ACHN (cell line): ENCODE measurements at places on chromosomes 2 and 18.

GRCh38 chr2:75614162-75614651, 32.4 kb upstream of the MRPL19 start:
- DNase-seq = peak; percentile 31

- DNase-seq = no peak
Measured at GRCh38 chr18:12305930-12306629, 2.0 kb upstream of the TUBB6 start.

- no peak for DNase-seq
Measured at GRCh38 chr2:234754126-234754525, 197.7 kb upstream of the SH3BP4 start.

DNA sequence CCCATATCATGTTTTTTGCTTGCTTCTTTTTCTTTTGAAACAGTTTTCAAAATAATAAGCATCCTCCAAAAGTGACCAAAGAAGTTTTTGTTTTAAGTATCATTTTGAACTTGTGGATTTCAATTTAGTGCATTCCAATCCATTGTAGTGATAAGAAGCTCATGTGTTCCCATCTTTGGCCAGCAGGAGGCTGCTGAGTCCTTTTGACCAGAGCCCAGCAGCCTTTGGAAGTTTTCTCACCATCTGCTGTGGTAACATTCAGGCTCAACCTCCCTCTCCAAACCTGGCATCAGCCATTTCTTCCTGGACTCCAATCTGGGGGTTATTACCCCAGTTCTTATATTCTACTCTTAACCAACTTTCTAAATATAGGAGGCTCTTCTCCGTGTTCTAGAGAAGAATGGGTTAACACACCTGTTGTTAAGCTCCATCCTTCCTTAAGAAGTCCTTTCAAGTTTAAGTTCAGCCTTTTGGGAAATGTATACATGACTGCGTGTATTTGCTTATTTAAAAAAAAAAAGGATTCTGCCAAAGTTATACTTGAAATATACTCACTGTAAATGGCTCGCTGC, 39.0 kb upstream of the MAL start:
- DNase-seq = peak; percentile 80

DNA sequence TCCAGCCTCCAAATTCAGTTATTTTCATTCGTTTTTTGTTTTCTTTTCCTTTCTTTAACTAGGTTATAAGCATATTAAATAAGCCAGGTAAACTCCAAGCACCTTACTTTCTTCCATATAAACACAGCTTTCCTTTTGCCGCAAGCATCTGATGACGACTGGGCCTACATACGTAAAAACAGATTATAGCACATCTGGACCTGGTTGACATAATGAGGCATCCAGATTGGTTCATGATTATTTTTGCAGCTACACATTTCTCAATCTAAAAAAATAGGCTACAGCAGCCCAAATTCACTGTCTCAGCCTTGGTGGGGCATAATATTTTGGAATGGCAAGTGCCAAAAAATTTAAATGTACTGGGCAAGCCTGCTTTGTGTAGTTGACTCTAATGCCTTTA, 7.7 kb downstream of the CYP1B1 start:
- no peak for DNase-seq

DNA sequence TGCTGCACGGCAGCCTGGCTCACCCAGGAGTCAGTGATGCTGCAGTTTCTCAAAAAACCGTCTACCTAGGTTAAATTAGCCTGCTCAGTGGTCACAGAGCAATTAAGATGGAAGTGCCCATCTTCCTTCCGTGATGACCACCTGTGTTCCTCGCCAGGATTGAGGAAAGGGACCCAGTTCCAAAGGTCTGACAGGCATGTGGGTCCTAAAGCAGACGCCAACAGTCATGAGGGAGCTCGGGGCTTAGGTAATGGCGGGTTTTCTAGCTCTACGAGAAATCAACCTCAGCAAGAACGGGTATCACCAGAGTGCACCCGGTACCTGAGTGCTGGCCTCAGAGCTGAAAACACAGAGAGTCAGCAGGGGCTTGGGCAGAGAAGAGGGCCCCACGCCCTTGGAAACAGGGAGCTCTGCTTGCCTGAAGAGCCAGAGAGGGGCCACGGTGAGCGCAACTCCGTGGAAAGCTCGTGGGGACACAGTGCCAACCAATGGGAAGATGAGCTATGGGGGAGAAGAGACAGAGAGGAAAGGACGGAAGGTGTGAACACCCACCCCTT, 34.3 kb upstream of the DNMT3A start:
- DNase-seq = no peak
